ENCODE measurements at places on chromosomes 13 and 19. TPM values are rescaled to one million over a fixed set of nuclear protein-coding genes. Genes with fewer than 3 reads are reported as not detected.
A peak's percentile ranks its signal among the peaks of the same experiment; 100 is the strongest.

DNA sequence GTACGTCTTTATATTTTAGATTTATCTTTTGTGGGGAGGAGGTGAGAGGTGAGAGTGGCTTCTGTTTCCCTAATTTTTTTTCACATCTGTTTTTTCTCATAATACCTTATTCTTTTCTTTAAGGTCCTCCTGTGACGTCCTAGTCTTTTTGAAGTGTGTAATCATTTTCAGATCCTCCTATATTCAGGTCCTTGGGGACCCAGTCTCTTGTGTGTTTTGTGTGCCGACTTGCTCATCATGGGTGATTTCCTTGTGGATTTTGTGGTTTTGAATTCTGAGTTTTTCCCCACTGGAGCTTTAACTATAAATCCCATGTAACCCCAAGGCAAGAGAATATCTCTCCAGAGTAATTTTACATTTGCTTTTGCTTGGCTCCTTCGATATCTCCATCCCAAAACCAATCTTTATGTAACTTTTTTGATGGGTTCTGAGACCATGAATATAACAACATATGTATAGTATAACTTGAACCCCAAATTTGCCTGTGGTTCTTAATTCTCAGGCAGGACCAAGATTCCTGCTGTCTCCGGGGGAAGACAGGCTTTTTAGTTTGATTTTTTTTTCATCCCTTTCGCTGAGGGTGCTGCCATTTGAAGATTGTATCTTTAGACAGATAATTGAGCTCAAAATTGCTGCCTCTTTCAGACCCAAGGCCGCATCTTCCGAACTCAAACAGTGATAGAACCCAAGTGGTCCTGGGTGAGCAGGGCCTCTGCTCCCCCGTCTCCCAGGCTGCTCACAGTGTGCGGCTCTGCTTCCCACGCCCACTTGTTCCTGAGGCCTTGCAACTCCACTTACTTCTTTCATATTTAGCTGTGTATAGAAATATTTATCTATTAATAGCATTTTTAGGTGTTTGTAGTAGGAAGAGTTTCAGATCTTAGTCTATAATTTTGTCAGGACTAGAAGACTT lies 59.1 kb upstream of the GPR183 start:
- no peaks in the 10 kb centered on the region for H3K4me1 ChIP-seq
- no peak overlapping the region for H3K4me3 ChIP-seq
- H3K27ac ChIP-seq, result no peak overlapping the region
- H3K27me3 ChIP-seq, result no peaks in the 10 kb centered on the region
- H3K36me3 ChIP-seq, result peaks cover 9% of the 10 kb centered on the region

- DNase-seq, result peak; percentile 73
- peak overlapping the region; percentile 59 for H3K4me3 ChIP-seq
- peak overlapping the region; percentile 89 for H3K27ac ChIP-seq
These were observed 381 bp downstream of the CKAP2 start for GRCh38 chr13:52455677-52456041.

- H3K27ac ChIP-seq, result no peak overlapping the region
- no peaks in the 10 kb centered on the region for H3K36me3 ChIP-seq
- peaks cover 7% of the 10 kb centered on the region for H3K4me1 ChIP-seq
- H3K27me3 ChIP-seq, result peaks cover 1% of the 10 kb centered on the region
These were observed 110.2 kb upstream of the DOCK9 start for GRCh38 chr13:99087954-99088491.

GRCh38 chr13:105341256-105341655 lies 1194.2 kb downstream of the EFNB2 start:
- H3K4me3 ChIP-seq, result no peak overlapping the region
- H3K27ac ChIP-seq, result no peak overlapping the region
- no peaks in the 10 kb centered on the region for H3K36me3 ChIP-seq
- no peaks in the 10 kb centered on the region for H3K27me3 ChIP-seq
- DNase-seq, result no peak

GRCh38 chr13:42766016-42766415 lies 15.4 kb upstream of the FAM216B start:
- no peak for DNase-seq
- H3K4me3 ChIP-seq, result no peak overlapping the region
- no peaks in the 10 kb centered on the region for H3K27me3 ChIP-seq

DNA sequence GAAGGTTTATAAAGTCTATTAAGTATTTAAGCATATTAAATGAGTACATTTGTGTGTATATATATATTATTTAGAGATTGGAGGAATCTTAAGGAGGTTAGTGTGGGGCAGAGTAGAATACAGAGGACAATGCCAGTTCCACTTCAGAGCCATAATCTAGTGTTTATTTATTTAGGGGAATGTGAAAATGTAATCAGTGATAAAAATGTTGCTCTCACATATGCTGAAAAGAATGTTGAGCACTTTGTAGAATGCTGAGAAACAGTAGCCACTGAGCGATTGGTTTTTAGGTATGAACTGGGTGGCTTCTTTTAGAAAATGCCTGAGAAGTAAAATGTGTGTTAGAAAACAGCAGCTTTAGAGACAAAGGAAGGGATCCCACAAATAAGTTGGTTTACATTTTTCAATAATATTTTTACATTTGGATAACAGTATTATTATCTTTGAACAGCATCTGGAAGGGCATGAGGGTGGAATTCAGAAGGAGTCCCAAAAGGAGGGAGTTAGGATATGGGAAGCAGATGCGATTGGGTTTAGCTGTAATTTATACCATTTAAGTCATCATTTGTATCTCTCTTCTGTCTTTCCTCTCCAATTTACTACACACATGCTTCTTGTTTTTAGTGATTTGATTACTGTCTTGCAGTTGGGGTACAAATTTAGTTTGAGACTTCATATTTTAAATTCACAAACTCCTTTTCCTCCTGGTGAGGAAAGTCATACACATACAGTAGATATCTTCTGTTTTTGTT lies 68.6 kb downstream of the NDFIP2 start:
- no peaks in the 10 kb centered on the region for H3K36me3 ChIP-seq
- H3K4me3 ChIP-seq, result no peak overlapping the region
- 0 out of 2 replicates have a peak, but pooled peaks cover 5% of the 10 kb centered on the region for H3K4me1 ChIP-seq
- no peak overlapping the region for H3K27ac ChIP-seq

GRCh38 chr19:35430409-35431144 lies 17.5 kb upstream of the FFAR2 start:
- no peaks in the 10 kb centered on the region for H3K36me3 ChIP-seq
- peaks cover 2% of the 10 kb centered on the region for H3K27me3 ChIP-seq
- no peak for DNase-seq
- H3K4me1 ChIP-seq, result peaks cover 51% of the 10 kb centered on the region

- peak overlapping the region; percentile 77 for H3K27ac ChIP-seq
- H3K4me1 ChIP-seq, result peaks cover 28% of the 10 kb centered on the region
- H3K36me3 ChIP-seq, result peaks cover 1% of the 10 kb centered on the region
- peak overlapping the region; percentile 97 for H3K4me3 ChIP-seq
- DNase-seq, result no peak
These were observed 926 bp downstream of the PRR12 start for GRCh38 chr19:49591731-49592485.

- no peaks in the 10 kb centered on the region for H3K36me3 ChIP-seq
- no peak for DNase-seq
- H3K27ac ChIP-seq, result no peak overlapping the region
- H3K27me3 ChIP-seq, result peaks cover under 1% of the 10 kb centered on the region
These were observed 24.6 kb downstream of the CCNE1 start for GRCh38 chr19:29836409-29836825.

DNA sequence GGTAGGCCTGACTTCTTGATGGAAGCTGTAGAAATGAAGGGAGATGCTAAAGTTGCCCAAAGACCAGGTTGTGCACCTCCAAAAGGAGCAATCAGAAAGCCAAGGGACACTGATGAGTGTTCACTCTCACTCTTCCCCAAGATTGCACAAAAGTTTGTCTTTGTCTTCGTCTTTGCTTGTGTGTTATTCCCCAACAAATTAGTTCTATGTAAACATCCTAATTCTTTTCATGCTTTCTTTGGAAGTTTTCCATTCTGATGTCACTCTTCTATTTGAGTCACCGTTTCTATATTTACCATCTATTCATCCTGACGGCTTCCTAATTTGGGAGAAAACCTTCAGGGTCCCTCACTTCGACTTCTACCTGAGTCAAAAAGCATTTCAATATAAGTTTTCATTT lies 3.7 kb upstream of the TMEM272 start:
- H3K4me1 ChIP-seq, result peaks cover 27% of the 10 kb centered on the region
- H3K4me3 ChIP-seq, result no peak overlapping the region
- H3K27me3 ChIP-seq, result no peaks in the 10 kb centered on the region
- H3K36me3 ChIP-seq, result no peaks in the 10 kb centered on the region

DNA sequence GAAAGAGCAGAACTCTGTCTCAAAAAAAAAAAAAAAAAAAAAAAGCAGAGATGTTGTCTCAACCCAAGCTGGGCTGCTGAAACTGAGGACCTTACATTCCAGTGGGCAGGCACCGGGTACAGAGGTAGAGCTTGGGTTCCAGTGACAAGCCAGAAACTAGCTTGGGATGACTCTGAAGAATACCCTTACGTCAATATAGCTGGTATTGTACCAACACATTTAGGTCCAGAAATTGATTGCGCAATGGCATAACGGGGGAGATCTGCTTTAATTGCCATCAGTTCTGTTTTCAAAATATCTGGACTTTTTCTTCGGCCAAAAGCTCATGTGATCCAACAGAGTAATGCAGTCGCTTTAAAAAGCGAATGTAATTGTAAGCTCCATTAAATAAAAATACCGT lies 103.1 kb upstream of the UBL3 start:
- H3K36me3 ChIP-seq, result no peaks in the 10 kb centered on the region
- DNase-seq, result no peak
- no peak overlapping the region for H3K4me3 ChIP-seq
- H3K27me3 ChIP-seq, result peaks cover 31% of the 10 kb centered on the region
- H3K4me1 ChIP-seq, result peaks cover 11% of the 10 kb centered on the region
- H3K27ac ChIP-seq, result no peak overlapping the region

DNA sequence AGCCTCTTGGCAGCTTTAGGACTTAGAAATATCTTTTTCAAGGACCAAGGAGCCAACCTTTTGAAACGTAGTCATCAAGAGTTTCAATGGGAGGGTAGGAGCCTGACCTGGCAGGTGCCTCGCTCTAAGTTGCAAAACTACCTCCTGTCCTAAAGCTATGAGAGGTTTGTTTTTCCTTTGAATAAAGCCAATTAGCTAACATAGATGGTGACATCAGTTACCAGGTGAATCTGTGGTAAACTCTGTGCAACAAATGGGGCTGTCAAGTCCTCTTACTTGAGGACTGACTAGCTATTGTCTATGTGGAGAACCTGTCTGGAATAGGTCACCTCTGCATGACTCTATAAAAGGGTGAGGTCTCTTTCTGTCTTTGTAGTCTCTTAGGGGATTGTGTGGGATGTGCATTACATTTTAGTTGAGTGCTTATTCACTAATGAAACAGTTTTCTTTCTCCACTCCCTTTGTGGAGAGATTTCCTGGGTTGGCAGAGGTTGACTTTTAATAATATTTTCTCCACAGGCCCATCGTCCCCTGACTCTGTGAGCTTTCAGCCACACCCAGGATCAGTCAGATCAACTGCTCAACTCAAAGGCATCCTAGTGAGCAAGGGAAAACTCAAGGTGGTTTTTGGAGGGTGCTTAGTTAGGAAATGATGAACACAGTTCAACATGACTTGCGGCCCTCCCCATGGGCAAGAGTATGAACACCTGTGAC lies 9.9 kb downstream of the ARL11 start:
- no peak overlapping the region for H3K27ac ChIP-seq
- DNase-seq, result no peak
- no peaks in the 10 kb centered on the region for H3K27me3 ChIP-seq
- H3K36me3 ChIP-seq, result no peaks in the 10 kb centered on the region
- H3K4me3 ChIP-seq, result no peak overlapping the region

GRCh38 chr13:34310539-34310938 lies 492.6 kb downstream of the RFC3 start:
- no peak for DNase-seq
- H3K36me3 ChIP-seq, result no peaks in the 10 kb centered on the region
- no peak overlapping the region for H3K4me3 ChIP-seq
- no peaks in the 10 kb centered on the region for H3K4me1 ChIP-seq
- H3K27ac ChIP-seq, result no peak overlapping the region

DNA sequence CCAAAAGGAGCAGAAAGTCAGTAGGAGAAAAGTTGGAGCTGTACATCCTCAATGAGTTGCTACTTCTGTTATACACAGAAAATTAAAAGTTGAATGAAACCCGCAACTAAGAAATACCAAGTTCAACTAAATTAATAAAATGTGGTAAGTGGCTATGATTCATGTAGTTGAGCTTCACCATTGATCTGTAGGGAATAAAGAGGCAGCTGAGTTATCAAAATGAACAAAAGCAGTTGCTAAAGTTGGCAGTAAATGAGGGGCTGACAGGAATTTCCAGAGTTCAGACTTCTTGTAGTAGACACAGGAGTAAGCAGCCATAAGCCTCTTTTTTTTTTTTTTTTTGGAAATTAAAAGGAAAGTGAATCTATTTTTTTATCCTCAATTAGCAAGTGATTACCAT lies 234.6 kb downstream of the POSTN start:
- H3K4me1 ChIP-seq, result no peaks in the 10 kb centered on the region
- no peak for DNase-seq
- no peak overlapping the region for H3K4me3 ChIP-seq

DNA sequence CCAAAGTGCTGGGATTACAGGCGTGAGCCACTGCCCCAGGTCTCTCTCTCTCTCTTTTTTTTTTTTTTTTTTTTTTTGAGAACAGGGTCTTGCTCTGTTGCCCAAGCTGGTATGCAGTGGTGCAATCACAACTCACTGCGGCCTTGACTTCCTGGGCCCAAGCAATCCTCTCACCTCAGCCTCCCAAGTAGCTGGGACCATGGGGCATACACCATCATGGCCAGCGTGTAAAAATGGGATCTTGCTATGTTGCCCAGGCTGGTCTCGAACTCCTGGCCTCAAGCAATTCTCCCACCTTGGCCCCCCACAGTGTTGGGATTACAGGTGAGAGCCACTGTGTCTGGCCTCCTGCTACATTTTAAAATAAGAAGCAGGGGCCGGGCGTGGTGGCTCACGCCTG lies 19.1 kb upstream of the FBN3 start:
- no peak overlapping the region for H3K27ac ChIP-seq
- no peak for DNase-seq
- no peak overlapping the region for H3K4me3 ChIP-seq
- H3K27me3 ChIP-seq, result no peaks in the 10 kb centered on the region

The LGALS7B gene
- total RNA-seq, result 0.73 TPM

The PROZ gene
- 2.1 TPM for total RNA-seq

The PTGIR gene
- not detected for total RNA-seq

The PGLYRP1 gene
- not detected for total RNA-seq

The GPATCH1 gene
- total RNA-seq, result 6.8 TPM

The SERTAD3 gene
- total RNA-seq, result 17.8 TPM
